ENCODE measurements at places on chromosomes 16 and 17. TPM values are rescaled to one million over a fixed set of nuclear protein-coding genes. Genes with fewer than 3 reads are reported as not detected.

TEFM gene
- 6.5 TPM for polyA plus RNA-seq

- peaks cover 15% of the 10 kb centered on the region for H3K4me1 ChIP-seq
- peaks cover 39% of the 10 kb centered on the region for H3K27me3 ChIP-seq
- peaks cover 47% of the 10 kb centered on the region for H3K36me3 ChIP-seq
- no peak overlapping the region for H3K27ac ChIP-seq
These were observed 9.2 kb downstream of the CHMP6 start for GRCh38 chr17:81000631-81001357.

- no peaks in the 10 kb centered on the region for H3K4me1 ChIP-seq
- DNase-seq = no peak
- H3K27ac ChIP-seq = no peak overlapping the region
- no peaks in the 10 kb centered on the region for H3K36me3 ChIP-seq
These were observed 46.7 kb downstream of the MYOCD start for GRCh38 chr17:12712415-12712814.

- no peak overlapping the region for H3K27ac ChIP-seq
- H3K27me3 ChIP-seq = no peaks in the 10 kb centered on the region
- H3K4me1 ChIP-seq = no peaks in the 10 kb centered on the region
- H3K4me3 ChIP-seq = no peak overlapping the region
These were observed 167.6 kb downstream of the CNTNAP4 start for GRCh38 chr16:76444832-76445231.

DLX4 gene
- polyA plus RNA-seq = not detected

MT1H gene
- 0.76 TPM for polyA plus RNA-seq

GRCh38 chr17:65334406-65334805, 197.2 kb downstream of the RGS9 start:
- no peak overlapping the region for H3K27ac ChIP-seq
- no peaks in the 10 kb centered on the region for H3K27me3 ChIP-seq
- H3K36me3 ChIP-seq = no peaks in the 10 kb centered on the region
- no peak for DNase-seq

MEIOC gene
- polyA plus RNA-seq = 0.09 TPM

DNA sequence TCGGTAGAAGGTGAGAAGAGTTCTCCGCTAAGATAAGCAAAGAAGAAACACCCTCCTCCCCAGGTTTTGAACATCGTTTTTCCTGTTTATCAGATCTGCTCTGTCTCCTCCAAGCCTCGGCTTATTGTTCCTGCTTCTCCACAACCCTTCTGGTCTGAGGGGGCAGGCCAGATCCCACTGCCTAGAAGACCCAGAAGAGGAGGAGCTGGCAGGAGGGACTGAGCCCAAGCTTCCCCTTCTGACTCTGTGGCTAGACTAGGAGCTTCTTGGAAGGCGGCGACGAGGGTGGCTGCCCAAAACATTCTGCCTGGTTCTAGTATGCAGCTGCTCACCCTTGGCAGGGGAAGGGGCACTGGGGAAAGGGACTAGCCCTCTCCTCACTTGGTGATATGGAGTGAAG, 5.2 kb upstream of the HOXB5 start:
- no peak overlapping the region for H3K4me3 ChIP-seq
- no peak overlapping the region for H3K27ac ChIP-seq
- peaks cover 100% of the 10 kb centered on the region for H3K27me3 ChIP-seq

- no peaks in the 10 kb centered on the region for H3K4me1 ChIP-seq
- no peak for DNase-seq
- no peak overlapping the region for H3K4me3 ChIP-seq
- H3K27ac ChIP-seq = no peak overlapping the region
- no peaks in the 10 kb centered on the region for H3K36me3 ChIP-seq
- H3K27me3 ChIP-seq = no peaks in the 10 kb centered on the region
These were observed 177.1 kb downstream of the HS3ST4 start for GRCh38 chr16:25868706-25869370.

DNA sequence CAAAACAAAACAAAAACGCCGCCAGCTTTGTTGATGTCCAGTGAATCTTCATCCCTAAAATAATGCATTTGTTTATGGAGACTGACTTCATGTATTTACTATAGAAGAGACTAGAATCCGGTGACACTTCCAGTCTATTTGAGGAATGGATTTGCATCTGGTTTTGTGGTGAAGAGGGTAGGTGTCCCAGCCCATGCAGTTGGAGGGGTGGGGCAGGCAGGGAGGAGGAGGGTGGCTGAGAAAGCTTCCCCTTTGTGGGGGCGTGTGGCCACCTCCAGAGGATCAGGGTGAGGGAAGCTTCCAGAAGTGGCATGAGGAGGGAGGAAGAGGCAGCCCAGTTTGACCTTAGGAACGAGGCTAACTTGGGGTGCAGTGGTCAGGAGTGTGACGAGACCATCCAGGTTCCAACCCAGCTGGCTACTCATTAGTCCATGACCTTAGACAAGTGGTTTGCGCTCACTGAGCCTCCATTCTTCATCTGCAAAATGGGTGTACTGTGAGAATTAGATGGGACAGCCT, 69.5 kb downstream of the CMIP start:
- H3K27ac ChIP-seq = peak overlapping the region; percentile 2
- DNase-seq = no peak
- no peaks in the 10 kb centered on the region for H3K27me3 ChIP-seq
- H3K36me3 ChIP-seq = peaks cover 20% of the 10 kb centered on the region
- H3K4me1 ChIP-seq = peaks cover 39% of the 10 kb centered on the region

GRCh38 chr17:28043296-28043695, 819 bp downstream of the NLK start:
- no peak for DNase-seq
- H3K4me3 ChIP-seq = no peak overlapping the region
- H3K36me3 ChIP-seq = no peaks in the 10 kb centered on the region

DNA sequence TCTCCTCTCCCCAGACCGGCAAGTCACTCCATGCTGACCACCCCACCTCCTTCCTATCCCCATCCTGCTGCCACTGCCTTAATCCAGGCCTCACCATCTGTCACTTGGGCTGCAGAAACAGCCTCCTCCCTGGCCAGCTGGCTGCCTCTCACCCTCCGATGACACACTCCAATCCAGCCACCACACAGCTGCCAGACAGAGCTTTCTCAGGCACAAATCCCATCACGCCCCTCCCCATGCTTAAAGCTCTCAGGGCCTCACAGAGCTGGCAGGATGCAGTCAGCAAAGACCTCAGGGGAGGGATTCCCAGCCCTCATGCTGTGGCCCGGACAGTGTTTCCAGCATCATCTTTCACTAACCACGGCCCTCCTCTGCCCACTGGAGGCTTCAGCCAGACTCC, 13.7 kb downstream of the CAMKK1 start:
- no peak overlapping the region for H3K4me3 ChIP-seq
- no peaks in the 10 kb centered on the region for H3K27me3 ChIP-seq
- no peaks in the 10 kb centered on the region for H3K4me1 ChIP-seq
- H3K27ac ChIP-seq = no peak overlapping the region
- H3K36me3 ChIP-seq = peaks cover 18% of the 10 kb centered on the region

- no peaks in the 10 kb centered on the region for H3K4me1 ChIP-seq
- no peak overlapping the region for H3K4me3 ChIP-seq
- H3K27ac ChIP-seq = no peak overlapping the region
These were observed 33.6 kb upstream of the XYLT2 start for GRCh38 chr17:50312308-50312707.

- peak overlapping the region; percentile 26 for H3K27ac ChIP-seq
- DNase-seq = no peak
- H3K4me3 ChIP-seq = no peak overlapping the region
- no peaks in the 10 kb centered on the region for H3K27me3 ChIP-seq
- H3K4me1 ChIP-seq = peaks cover 26% of the 10 kb centered on the region
These were observed 30.9 kb upstream of the CLEC18B start for GRCh38 chr16:74451951-74452758.

DNA sequence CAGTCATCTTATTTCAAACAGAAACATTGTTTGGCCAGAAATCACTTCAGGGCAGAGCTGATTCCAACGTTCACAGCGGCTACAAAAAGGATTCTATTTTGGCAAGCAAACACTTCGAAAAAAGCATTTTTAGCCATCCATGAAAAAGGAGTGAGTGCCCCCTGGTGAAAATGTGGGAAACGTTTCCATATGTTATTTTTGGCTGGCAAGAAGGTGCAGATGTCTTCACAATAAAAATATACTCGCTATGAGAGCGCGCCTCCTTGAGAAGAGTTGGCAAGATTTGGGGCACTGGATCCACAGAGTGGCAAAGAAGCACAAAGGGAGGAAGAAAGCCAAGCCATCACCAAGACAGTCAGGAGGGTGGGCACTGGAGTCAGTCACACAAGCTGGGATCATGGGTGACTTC, 191.1 kb downstream of the CHD9NB start:
- H3K4me1 ChIP-seq = no peaks in the 10 kb centered on the region
- no peak overlapping the region for H3K4me3 ChIP-seq
- no peaks in the 10 kb centered on the region for H3K36me3 ChIP-seq
- no peak overlapping the region for H3K27ac ChIP-seq
